Right lobe of liver (tissue), 6 donors: ENCODE measurements at places on chromosomes 3 and 15. TPM values are rescaled to one million over a fixed set of nuclear protein-coding genes. Genes with fewer than 3 reads are reported as not detected.
A peak's percentile ranks its signal among the peaks of the same experiment; 100 is the strongest.

- peak within 1 kb of the TSS; percentile 94 for H3K27ac ChIP-seq
- H3K36me3 ChIP-seq = peaks cover 43% of the 10 kb centered on the region
- H3K4me1 ChIP-seq = peaks cover 14% of the 10 kb centered on the region
- H3K4me3 ChIP-seq = peak within 1 kb of the TSS; percentile 86
- H3K27me3 ChIP-seq = no peaks in the 10 kb centered on the region
These were observed at the start of gene ALAS1 for GRCh38 chr3:52197842-52198625. Gene ALAS1, plus strand, starts transcription at chr3:52198160. Its CDS starts 1,082 bp downstream, at chr3:52199242.

The SLC28A2 gene
- total RNA-seq = 0.04 TPM

DNA sequence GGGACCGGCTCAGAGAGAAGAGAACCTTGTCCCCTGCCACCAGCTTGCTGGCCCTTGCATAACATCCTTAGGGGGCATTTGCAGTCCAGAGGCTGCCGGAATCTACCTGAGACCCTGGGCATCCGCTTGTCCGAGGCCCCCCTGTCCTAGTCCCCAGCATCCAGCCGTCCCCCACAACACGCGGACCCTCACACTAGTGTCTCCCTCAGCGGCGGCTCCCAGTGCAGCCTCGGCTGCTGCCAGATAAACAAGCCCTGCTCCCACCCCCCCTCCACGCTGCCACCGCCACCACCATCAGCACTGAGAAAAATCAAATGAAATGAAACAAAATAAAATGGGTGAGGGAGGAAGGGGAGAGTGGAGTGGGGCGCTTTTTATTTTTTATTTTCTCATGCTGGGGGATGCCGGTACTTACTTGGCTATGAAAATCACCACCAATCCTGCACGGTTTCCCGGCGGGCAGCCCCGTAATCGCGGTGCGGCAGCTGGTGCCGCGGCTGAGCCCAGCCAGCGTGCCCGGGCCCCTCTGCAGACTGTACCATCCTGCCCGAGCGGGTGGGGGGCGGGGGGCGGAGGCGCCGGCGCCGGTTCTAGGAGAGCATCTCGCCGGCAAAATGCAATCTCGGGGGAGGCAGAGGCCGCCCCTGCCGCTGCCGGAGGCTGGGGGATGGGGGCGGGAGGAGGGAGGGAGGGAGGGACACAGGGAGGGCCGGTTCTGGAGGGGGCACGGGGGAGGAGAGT is at the start of gene ATP2B2:
ATP2B2 (minus strand) TSS at position 537 of the 741 bp plus-strand sequence. CDS start 56,043 bp downstream, outside the sequence.
- H3K4me3 ChIP-seq = peak within 1 kb of the TSS; percentile 54
- H3K27me3 ChIP-seq = no peaks in the 10 kb centered on the region
- no peaks in the 10 kb centered on the region for H3K36me3 ChIP-seq
- H3K4me1 ChIP-seq = no peaks in the 10 kb centered on the region

GRCh38 chr3:40623567-40623966 is 98.8 kb downstream of the ZNF621 start:
- no peak overlapping the region for H3K4me3 ChIP-seq
- H3K27ac ChIP-seq = no peak overlapping the region
- no peaks in the 10 kb centered on the region for H3K27me3 ChIP-seq
- no peaks in the 10 kb centered on the region for H3K36me3 ChIP-seq
- no peak for DNase-seq

DNA sequence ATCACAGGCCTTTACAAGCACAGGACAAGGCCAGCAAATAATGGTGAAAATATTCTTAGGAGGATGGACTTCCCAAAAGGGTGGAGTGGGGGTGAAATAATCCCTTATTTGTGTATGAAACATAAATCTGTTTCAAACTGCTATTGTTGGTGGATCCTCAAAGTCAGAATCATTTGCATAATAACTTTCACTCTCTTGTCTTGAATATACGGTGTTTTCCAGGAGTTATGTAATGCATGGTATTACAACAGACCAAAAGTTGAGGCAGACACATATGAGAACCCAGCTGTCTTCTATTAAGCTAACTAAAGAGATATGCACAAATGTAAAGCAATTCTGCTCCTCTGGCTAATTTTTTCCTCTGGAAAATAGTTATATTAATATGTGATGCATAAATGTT is 57.7 kb downstream of the PRTG start:
- no peak overlapping the region for H3K27ac ChIP-seq
- H3K4me1 ChIP-seq = no peaks in the 10 kb centered on the region
- no peak for DNase-seq
- H3K27me3 ChIP-seq = no peaks in the 10 kb centered on the region
- H3K36me3 ChIP-seq = no peaks in the 10 kb centered on the region
- no peak overlapping the region for H3K4me3 ChIP-seq

DNA sequence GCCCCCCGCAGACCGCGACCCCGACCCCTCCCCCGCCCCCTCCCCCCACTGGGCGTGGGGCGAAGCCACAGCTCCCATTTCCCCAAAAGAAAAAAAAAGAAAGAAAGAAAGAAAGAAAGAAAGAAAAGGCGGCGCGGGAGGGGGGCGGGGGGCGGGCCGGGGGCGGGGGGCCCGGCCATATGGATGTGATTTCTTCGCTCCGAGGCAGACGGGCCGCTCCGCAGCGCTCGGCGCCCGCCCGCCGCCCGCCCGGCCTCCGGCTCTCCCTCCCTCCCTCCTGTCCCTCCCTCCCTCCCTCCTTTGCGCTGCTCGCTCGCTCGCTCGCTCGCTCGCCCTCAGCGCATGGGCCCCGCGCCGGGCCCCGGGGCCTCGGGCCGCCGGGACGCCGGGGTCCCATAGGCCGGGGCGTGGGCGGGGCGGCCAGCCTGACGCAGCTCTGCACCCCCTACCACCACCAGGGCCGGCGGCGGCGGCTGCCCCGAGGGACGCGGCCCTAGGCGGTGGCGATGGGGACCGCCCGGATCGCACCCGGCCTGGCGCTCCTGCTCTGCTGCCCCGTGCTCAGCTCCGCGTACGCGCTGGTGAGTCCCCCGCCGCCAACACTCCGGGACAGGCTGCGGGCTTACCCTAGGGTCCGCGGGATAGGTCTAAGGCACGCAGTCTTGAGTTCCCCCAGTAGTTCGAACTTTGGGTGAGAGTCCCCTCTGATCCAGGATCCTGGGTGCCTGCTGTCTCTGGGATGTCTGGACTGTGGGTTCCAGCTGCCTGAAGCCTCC is 5.7 kb downstream of the PTH1R start:
- H3K4me1 ChIP-seq = no peaks in the 10 kb centered on the region
- no peaks in the 10 kb centered on the region for H3K27me3 ChIP-seq
- no peak overlapping the region for H3K27ac ChIP-seq
- no peaks in the 10 kb centered on the region for H3K36me3 ChIP-seq
- peak overlapping the region; percentile 29 for H3K4me3 ChIP-seq

- no peak overlapping the region for H3K27ac ChIP-seq
- H3K4me1 ChIP-seq = no peaks in the 10 kb centered on the region
- DNase-seq = no peak
- no peaks in the 10 kb centered on the region for H3K36me3 ChIP-seq
These were observed 74.8 kb upstream of the ST3GAL6 start for GRCh38 chr3:98688363-98688762.

DNA sequence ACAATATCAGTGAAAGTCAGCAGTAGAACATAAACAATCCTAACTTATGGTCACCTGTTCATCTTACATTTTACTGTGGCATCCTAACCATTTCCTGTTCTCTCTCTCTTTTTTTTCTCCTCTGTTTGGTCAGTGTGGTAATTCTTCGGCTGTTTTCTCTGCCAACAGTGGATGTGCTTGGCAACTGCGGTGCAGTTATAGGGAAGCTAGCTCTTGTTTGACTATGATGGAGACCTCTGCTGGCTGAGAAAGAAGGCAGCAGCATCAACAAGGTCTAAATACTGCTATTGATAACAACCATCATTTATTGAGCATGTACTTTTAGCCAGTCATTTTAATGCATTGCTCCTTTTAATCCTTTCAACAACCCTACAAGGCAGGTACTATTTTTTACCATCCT is 723 bp upstream of the DRD3 start:
- no peaks in the 10 kb centered on the region for H3K36me3 ChIP-seq
- H3K4me3 ChIP-seq = no peak overlapping the region
- no peaks in the 10 kb centered on the region for H3K4me1 ChIP-seq
- no peak for DNase-seq

The TM6SF1 gene
- 0.77 TPM for total RNA-seq

- no peaks in the 10 kb centered on the region for H3K27me3 ChIP-seq
- H3K4me3 ChIP-seq = no peak overlapping the region
- no peaks in the 10 kb centered on the region for H3K4me1 ChIP-seq
- H3K27ac ChIP-seq = no peak overlapping the region
These were observed 153.9 kb downstream of the P3H2 start for GRCh38 chr3:189966843-189967242.

GRCh38 chr3:102356506-102356905 is 78.3 kb upstream of the ZPLD1 start:
- no peaks in the 10 kb centered on the region for H3K36me3 ChIP-seq
- no peak overlapping the region for H3K4me3 ChIP-seq
- DNase-seq = no peak
- no peaks in the 10 kb centered on the region for H3K4me1 ChIP-seq

- no peaks in the 10 kb centered on the region for H3K27me3 ChIP-seq
- H3K27ac ChIP-seq = no peak overlapping the region
- no peak overlapping the region for H3K4me3 ChIP-seq
- DNase-seq = no peak
These were observed 81.2 kb upstream of the CDV3 start for GRCh38 chr3:133492159-133492741.

GRCh38 chr15:57827971-57828370 is 121.5 kb downstream of the POLR2M start:
- no peak for DNase-seq
- no peaks in the 10 kb centered on the region for H3K36me3 ChIP-seq
- no peak overlapping the region for H3K27ac ChIP-seq
- H3K4me1 ChIP-seq = no peaks in the 10 kb centered on the region

The SLC2A2 gene
- total RNA-seq = 162 TPM

- no peak overlapping the region for H3K27ac ChIP-seq
- no peaks in the 10 kb centered on the region for H3K27me3 ChIP-seq
- no peak for DNase-seq
These were observed 110.3 kb downstream of the PPP2R3A start for GRCh38 chr3:136075811-136076210.
